ENCODE measurements at places on chromosomes 7 and 10.

- no peak for DNase-seq
These were observed 13.9 kb downstream of the POLL start for GRCh38 chr10:101573885-101574753.

DNA sequence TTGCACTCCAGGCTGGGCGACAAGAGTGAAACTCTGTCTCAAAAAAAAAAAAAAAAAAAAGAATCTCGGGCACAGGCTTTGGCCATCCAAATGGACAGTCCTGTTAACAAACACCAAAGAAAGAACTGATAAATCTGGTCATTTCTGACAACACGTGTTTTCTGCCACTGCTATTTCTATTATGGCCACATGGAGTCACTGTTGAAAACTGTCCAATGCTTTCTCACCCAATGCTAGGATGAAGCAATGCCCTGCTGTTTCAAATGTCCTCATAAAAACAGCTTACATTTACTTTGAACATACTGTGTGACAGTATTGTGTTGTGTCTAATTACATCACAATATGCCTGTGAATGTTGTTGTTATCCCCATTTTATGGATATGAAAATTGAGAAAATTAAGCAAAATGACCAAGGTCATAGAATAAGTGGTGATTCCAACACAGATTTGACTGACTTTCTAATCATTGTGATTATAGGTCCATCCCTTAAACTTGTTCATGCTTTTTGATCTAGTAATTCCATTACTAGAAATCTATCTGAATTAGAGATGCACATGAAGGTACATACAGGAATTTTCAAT, 19.9 kb upstream of the MAP3K8 start:
- DNase-seq, result no peak

DNA sequence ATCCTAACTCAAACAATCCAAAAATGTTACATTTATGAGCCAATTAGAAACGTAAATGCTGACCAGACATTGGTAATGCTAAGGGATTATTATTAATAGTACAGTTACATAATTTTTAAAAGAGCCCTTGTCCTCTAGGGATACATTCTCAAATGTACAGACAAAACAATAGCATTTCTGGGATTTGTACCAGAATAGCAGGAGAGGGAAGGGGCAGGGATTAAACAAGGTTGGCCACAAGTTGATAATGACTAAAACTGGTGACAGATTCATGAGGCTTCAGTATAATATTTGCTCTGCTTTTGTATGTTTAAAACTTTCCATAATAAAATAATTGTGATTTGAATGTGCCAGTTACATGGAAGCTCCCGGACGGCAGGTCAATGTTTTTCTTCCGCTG, 27.0 kb downstream of the HSPA12A start:
- no peak for DNase-seq

- no peak for DNase-seq
These were observed 9.8 kb upstream of the RTKN2 start for GRCh38 chr10:62278441-62278910.

DNA sequence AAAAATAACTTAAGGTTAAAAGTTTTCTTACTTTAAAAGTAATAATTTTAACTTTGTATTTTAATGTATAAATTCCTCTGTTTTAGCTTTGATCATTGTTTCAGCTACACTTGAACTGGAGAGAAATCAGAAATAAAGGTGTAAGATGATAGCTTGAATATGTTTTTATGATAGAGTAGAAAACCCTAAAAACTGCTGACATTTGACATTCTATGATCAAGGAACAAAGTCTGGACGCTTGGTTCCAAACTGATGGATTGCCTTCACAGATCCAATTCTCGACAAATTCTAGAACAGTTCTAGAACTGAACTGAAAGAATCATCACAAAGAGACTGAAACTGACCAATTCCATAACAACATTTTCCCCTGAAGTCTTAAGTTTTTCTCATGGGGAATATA, at the start of gene ANKRD61:
ANKRD61 (plus strand) TSS at position 389 of the 400 bp plus-strand sequence; CDS start at position 389, 0 bp downstream.
- no peak for DNase-seq

- no peak for DNase-seq
These were observed 2.9 kb upstream of the NRAP start for GRCh38 chr10:113666682-113667252.

- no peak for DNase-seq
These were observed 343.1 kb upstream of the KCND2 start for GRCh38 chr7:119929891-119930290.

DNA sequence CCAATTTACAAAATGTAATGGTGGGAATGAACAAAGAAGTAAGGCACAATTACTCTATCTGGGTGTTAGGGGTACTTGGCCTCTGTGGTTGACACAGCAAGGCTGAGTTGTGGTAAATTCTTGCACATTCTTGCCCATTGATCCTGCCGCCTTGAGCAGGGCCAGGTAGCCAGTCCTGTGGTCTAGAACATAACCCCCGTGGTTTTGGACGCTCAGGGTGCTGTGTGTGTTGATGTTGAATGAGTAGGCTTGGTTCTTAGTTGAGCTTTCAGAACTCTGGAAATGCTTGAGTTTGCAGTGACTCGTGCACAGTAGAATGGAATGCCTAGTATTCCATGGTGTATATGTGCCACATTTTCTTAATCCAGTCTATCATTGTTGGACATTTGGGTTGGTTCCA, 42.3 kb upstream of the CDHR3 start:
- no peak for DNase-seq
